ENCODE measurements at places on chromosomes 6 and 20. TPM values are rescaled to one million over a fixed set of nuclear protein-coding genes. Genes with fewer than 3 reads are reported as not detected.

DNA sequence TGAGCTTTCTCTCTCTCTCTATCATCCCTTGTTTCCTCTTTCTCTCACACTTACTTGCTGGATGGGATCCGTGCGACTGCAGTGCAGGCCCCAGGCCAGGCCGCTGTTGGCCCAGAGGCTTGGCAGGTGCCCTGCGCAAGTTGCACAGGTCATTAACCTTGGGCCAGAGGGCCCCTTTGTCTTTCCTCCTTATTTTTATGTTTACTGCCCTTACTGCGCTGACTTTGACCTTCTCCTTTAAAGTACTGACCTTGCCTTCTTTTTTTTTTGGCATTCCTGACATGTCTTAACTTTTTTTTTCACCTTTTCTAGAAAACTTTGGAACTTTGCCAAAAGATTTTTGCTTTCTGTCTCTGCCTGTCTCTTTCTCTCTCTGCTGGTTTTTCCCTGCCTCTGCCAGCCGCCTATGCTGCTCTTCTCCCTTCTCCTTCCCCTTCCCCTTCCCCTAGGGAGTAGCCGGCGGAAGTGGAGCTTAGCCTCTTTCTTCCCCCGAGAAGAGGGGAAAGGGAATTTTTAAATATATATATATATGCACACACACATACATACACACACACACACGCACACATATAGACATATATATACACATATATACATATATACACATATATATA is 59.6 kb upstream of the CDH4 start:
- DNase-seq = no peak

- DNase-seq = no peak
These were observed 44.4 kb upstream of the NHSL1 start for GRCh38 chr6:138543657-138544056.

DNA sequence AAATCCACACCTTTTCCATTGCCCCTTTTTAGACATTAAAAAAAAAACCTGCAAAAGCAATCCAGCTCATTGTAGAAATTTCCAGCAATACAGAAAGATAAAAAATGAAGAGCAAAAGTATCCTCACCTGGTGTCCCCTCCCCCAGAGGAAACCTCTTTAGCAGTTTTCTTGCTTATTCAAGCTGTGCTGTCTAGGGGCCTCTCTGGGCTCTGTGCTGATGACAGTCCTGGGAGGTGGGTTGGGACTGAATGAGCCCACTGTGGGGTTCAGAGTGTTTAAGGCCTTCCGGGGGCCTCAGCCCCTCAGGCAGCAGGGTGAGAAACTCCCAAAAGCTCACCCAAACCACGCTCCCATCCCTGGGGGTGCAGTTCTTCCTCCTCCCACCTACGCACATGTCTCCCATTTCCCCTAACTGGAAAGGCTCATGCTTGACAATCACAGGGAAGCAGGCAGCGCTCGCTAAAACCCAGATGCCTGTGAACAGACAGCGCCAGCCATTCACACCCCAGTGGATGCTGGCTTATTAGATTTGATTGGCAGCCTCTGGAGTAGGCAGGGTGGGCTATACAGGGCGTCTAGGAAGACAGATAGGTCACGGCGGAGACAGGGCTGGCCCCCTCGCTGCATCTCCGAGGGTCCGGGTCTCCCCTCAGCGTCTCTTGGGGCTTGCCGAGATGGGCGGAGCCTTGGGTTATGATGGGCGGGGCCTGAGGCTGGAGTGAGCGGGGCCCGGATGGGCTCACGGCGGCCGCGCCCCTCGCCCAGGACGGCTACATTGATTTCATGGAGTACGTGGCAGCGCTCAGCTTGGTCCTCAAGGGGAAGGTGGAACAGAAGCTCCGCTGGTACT is 4.6 kb downstream of the GUCA1A start:
- DNase-seq = no peak

Gene TMC2
- total RNA-seq = not detected

Gene HLA-DPB1
- total RNA-seq = 72.7 TPM

GRCh38 chr20:50980851-50981713 is 22.5 kb downstream of the MOCS3 start:
- no peak for DNase-seq

- no peak for DNase-seq
These were observed 455.6 kb downstream of the PRKN start for GRCh38 chr6:162271922-162272321.

Gene SEL1L2
- not detected for total RNA-seq

DNA sequence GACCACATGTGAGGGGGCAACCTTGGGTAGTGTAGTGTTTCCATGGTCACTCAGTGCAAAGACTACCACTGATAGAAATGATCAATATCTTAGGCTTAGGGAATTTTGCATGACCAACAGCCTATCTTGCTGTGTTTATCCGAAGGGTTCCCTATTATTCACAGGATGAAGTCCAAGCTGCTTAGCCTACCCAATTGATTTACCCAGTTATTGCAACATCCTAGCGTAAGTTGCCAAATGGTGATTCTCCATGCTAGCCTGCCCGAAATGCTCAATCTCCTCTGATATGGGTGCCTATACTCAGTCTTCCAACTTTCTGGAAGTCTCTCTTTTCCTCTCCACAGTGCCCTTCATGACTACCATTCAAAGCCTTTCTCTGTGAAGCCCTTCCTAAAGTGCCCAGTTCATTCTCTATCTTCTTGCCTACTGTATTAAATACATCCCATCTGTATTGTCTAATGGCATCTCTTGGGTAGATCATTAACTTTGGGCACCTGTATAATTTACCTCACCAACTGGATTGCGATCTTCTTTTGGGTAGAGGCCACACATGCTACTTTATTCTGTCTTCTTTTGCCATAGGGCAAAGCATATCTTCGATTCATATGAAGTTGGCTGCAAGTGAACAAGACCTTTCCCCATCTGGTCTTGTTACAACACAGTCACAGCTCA is 240.5 kb downstream of the CLIC5 start:
- DNase-seq = no peak

DNA sequence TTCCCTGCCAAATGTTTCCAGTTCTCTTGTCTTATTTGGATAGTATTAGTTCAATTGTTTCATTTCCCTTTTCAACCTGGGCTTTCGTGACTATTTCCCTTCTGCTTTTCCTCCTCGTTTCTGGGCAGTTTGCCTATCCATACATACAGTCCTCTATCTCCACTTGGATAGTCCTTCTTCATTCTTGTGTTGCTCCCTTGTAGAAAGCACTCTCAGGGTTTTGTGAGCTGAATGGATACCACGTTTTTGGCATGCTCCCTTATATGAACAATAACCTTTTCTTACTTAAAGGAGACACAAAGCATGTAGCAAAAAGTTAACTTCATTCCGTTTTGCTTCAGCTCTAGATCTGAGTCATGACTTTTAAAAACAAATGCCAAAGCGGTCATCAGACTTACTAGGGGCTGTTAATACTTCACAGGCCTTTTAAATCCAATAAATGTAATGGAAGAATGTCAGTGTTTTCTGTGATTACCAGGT is 16.6 kb downstream of the CRYBG1 start:
- no peak for DNase-seq

- DNase-seq = no peak
These were observed 21.6 kb upstream of the FOXP4 start for GRCh38 chr6:41524634-41525011.

DNA sequence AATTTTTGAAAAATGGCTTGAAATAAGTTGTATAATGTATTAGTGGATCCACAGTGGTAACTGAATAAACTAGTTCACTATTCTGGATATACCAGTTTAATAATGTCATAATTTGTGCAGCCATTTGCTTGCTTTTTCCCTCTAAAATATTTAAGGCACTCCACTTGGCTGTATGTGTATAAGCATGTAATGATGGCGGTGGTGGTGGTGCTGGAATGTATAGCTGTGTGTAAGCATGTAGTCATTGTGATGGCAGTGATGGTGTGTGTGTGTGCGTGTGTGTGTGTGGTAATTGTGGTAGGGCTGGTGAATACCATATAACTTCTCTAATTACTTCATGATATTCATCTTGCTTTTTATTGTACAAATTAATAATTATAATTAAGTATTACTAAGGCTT is 89.2 kb upstream of the HIVEP1 start:
- DNase-seq = no peak

Gene PRPH2
- 0.11 TPM for total RNA-seq

DNA sequence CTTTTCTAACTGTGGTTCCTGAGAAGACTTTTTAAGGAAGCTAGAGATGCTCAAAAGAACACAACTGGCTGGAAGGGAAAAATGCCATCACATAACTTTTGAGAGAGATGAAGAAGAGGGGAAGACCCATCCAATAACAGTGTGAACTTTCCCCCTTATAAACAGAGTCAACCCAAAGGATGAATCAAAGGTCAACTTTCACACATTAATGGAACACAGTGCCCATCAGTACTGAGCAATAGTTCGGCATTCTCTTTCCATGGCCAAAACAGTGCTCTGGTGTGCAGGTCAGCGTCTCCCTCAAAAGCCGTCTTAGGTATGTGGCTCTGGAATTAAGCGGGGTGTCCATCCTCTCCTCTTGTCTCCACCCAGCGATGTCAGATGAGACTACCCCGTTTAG is 130.4 kb downstream of the GJA10 start:
- DNase-seq = no peak

DNA sequence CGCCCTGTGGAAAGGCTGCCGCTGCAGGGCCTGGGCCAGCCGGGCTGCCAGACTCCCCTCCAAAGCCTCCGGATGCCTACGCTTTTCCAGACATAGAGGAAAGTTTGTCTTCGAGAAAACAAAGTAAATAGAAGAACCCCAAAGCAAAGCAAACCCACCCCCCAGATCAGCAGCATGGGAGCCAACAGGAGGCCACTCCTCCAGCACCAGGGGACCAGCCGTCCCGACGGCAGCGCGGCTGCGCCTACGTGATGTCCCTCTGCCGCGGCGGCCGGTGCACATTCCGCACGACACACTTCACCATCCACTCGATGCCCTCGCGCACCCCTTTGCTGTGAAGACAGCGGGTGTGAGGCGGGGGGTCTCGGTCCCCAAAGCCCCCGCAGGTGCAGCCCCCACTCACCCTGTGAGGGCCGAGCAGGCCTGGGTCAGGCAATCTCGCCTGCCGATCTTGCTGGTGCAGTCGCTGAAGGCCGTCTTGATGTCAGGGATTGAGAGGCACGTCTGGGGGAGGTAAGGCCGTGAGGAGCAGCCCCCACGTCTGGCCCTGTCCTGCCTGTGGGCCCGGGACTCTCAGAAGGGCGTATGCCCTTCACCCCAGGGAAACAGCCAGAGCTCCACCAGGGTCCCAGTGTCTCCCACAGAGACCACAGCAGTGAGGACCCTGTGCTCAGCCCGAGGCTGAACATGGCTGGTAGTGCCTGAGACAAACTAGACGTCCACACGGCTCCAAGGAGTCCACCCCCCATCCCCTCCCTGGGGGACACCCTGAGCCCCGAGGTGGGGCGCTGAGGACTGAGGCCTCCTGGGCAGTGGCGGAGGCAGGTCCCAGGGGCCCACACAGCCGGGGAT is 4.0 kb downstream of the TNFRSF6B start:
- DNase-seq = no peak

Gene MAFB
- total RNA-seq = 84.6 TPM

GRCh38 chr6:131586543-131586942 is 13.5 kb downstream of the ARG1 start:
- no peak for DNase-seq

- no peak for DNase-seq
These were observed 35.6 kb downstream of the RIOK1 start for GRCh38 chr6:7424967-7425807.

Gene SCRT2
- not detected for total RNA-seq

Gene ANKRD66
- total RNA-seq = not detected

GRCh38 chr6:138031417-138031816 is 75.8 kb downstream of the PERP start:
- DNase-seq = no peak

Gene BLOC1S5
- 13.3 TPM for total RNA-seq

DNA sequence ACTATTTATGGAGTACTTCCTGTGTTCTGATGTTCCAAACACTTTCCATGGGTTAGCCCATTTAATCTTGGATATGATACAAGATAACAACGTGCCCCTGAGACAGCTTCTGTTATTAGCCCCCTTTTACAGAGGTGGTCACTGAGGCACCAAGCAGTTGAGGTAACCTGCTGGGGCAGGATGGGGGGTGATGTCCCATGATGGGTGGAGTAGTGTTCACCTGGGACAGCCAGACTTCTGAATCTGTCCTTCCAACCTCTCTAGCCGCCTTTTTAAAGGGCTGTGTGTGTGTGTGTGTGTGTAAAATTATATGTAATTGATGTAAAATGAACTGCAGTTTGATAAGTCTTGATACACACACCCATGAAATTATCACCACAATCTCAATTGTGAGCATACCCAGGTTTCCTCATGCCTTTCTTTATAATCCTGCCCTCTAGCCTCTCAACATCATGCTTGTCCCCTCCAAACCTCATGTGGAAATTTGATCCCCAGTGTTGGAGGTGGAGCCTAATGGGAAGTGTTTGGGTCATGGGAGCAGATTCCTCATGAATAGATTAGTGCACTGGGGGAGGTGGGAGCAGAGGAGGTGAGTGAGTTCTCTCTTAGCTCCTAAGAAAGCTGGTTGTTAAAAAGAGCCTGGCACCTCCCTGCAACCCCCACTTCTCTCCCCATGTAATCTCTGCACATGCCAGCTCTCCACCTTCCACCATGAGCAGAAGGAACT is 39.2 kb downstream of the PLAGL2 start:
- no peak for DNase-seq

- DNase-seq = no peak
These were observed 86.1 kb downstream of the MAP7 start for GRCh38 chr6:136464148-136464547.

GRCh38 chr20:31494131-31494530 is 19.0 kb downstream of the REM1 start:
- DNase-seq = no peak

GRCh38 chr20:19543101-19543500 is 215.0 kb upstream of the RIN2 start:
- DNase-seq = no peak

Gene GINM1
- 36.4 TPM for total RNA-seq

DNA sequence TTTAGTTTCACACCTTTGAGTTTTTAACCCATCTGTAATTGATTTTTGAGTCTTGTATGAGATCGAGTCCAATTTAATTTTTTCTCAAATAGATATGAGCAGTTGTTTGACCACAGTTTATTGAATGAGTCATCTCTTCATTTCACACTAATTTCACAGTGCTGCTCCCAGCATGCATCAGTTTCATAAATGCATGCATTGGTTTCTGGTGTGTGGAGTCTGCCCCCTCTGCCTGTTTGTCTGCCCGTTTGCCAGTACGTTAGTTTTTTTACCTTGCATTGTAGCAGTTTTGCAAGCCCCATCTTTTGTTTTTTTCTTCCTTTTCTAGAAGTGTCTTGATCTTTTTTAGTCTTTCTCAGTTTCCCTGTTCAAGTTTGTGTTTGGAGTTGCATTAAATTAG is 11.9 kb downstream of the SLX4IP start:
- DNase-seq = no peak

DNA sequence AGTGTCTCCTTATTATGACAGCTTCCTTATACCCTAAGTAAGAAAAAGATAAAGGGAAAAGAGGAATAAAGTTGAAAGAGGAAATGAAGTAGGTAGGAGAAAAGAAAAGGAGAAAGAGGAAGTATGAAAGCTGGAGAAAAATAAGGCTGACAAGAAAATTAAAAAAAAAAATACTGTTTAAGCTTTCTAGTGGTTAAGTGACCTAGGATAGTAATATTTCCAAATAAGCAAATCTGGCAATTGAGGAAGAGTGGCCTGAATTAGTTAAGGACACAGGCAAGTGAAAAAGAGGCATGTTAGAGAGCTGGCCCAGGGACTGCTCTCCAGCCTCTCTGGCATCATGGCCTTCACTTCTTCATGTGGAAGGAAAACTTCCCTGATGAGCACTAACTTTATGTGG is 76.5 kb upstream of the ADGRF1 start:
- no peak for DNase-seq

GRCh38 chr6:134341999-134342567 is 24.2 kb upstream of the SGK1 start:
- DNase-seq = no peak

All from ascending aorta (tissue), 2 donors.